ENCODE measurements at places on chromosomes 7 and 10.
A peak's percentile ranks its signal among the peaks of the same experiment; 100 is the strongest.

- no peak for DNase-seq
Measured at GRCh38 chr7:123601530-123601929, at the start of gene ASB15. Gene ASB15, plus strand, starts transcription at chr7:123601821. Its CDS starts 12,682 bp downstream, at chr7:123614503.

- no peak for DNase-seq
Measured at GRCh38 chr7:574661-575395, 55.2 kb upstream of the PDGFA start.

DNA sequence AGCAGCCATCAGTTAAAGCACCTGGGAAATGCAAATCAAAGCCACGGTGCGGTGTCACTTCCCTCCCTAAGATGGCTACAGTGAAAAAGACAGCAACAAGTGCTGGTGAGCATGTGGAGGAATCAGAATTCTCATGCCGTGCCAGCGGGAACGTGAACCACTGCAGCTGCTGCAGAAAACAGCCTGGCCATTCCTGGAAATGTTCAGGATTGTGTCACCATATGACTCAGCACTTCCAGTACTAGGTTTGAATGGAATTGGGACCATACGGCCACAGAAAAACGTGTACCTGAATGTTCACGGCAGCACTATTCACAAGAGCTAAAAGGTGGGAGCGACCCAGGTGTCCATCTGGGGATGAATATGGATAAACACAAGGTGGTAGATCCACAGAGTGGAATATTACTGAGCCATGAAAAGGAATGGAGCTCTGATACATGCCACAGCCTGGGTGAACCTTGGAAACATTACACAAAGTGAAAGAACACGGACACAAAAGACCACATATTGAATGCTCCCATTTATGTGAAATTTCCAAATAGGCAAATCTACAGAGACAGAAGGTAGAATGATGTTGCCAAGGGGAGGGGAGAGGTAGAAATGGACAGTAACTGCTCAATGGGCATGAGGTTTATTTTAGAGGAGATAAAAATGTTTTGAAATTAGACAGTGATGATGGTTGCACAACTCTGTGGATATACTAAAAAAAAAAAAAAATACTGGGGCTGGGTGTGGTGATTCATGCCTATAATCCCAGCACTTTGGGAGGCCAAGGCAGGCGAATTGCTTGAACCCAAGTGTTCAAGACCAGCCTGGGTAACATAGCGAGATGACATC, 61.6 kb downstream of the MICALL2 start:
- DNase-seq = no peak

DNA sequence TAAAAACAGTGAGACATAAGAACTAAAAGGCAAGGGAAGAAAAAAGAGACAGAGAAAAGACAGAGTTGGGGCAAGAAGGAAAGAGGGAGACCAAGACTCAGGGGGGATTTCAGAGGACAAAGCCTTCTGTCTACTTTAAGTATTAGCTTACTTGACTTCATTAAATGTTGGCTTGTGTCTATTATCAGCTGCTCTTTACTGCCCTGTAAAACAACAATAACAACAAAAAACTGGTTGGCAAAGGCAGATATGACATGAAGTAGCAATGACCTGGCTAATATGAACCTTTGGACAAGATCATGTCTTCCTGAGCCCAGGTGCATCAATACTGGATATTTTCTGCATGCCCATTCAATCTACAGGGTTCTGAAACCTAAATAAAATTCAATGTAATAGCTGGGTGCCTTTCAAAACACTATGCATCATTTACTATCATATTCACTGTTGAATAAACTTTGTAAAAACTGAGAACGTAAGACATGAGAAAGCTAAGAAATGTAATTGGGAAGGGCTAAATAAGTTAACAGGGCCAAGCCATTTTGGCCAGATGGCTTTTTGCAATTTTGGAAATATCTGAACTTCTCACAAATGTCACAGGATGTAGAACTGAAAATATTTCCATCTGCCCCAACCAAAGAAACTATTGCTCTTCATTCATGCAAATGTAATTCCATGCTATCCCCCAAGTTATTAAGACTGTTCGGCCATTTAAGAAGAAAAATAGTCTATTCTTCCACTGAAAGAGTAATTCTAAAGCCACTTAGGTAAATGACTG, 49.4 kb downstream of the LRRN3 start:
- no peak for DNase-seq

- DNase-seq = no peak
Measured at GRCh38 chr10:122350893-122351292, 23.6 kb upstream of the PLEKHA1 start.

DNA sequence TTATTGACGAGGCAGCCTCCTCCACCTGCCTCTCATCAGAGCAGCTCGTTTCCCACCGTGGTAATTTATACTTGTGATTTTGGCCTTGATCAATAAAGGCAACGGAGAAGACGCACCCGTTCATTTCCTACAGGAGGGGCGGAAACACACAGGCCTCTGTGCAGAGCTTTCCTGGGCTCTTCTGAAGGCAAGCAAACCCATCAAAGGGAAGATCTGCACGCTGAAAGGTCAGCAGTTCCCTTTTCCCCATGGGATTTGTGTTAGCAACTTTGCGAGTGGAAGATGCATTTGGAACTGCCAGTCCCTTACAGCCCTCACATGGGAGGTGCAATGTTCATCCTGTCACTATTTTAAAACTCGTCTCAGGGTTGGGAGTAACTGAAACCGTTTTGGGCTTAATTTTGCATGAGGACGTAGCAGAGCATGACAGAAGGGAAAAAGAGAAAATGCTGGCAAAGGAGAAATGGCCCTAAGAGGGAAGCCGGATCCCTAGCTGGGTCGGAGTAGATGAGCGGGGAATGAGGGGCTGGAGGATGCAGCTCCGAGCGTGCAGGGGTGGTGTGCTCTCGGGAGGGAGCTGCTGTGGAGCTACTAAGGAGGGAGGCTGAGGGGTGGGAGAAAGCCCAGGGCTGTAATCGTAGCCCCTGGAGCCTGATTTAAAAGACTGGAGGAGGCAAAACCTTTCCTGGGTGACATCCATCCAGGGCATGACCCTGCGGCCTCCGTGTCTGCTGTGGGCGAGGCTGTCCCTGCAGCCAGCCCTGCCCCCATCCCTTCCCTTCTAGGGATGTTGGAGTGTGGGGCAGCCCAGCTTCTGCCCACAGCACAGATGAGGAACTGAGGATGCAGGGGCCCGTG, 111.1 kb upstream of the FAM20C start:
- DNase-seq = no peak

DNA sequence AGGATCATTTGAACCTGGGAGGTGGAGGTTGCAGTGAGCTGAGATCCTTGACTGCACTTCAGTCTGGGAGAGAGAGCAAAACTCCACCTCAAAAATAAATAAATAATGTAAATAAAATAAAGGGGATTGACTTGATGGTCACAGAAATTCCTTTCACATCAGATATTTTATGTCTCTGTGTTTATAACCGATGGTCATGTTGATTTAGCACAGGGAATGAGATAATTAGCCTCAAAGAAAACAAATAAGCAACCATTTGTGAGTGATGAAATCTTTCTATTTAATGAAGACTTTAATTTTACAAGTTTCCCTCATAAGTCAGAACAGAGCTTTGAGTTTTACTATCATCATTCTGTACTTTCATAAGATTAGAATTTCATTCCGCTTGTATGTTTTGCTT, 64.8 kb upstream of the NUPR2 start:
- no peak for DNase-seq

DNA sequence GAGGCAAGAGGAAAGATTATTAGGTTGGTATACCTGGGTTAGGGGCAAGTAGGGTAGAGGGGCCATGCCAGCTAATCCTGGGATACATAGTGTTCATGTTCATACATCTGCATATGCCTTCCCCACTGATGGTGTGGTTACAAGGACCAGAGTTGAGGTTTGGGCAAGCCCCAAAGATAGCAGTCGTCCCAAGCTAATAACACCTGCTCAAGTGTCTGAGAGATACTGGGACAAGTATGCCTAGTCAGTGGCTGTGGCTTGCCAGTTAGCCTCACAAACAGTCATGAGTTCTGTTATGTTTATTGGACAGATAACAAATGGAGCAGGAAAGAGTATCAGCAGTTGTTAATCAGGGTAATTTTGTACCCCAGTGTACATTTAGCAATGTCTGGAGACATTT, 139.6 kb downstream of the ADAM22 start:
- no peak for DNase-seq

DNA sequence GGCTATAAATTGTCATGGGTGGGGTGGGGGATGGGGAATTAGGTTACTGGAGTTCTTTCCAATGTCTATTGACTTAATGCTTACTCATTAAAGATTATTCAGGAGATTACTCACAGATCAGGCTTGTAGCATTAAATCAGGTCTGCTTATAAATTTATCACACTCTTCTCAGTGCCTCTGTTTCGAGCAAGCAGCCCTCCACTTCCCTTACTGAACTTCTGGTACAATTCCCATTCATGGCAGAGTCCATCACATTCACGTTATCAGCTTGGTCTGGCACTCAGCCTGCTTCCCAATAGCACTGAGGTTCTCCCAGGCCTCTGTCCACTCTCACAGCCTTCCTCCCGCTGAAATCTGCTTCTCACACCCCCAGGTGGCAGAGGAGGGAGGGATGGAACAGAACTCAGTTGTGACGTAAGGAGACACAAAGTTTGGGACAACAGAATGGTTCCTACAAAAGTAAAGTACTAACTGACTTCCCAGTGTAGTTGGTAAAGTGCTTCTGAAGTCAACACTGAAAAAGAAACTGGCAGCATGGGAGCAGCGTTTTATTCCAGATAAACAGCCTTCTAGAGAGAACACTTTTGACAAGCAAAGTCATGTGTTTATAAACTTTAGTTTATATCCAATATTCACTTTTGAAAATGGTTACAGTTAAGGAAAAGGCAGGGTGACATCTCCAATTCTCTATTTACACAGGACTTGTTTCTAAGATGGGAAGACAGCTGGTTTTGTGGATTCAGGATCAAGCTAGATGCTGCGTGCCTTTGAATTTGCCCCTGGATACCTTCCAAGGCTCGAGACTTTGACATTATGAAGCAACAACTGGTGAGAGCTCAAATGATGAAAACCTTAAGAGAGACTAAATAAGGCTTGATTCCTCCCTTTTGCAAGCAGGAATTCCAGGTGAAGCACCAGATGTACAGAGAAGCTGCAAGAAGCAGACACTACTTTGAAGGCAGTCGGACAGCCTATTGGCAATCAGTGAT, 81.4 kb downstream of the ATXN7L1 start:
- DNase-seq = no peak

DNA sequence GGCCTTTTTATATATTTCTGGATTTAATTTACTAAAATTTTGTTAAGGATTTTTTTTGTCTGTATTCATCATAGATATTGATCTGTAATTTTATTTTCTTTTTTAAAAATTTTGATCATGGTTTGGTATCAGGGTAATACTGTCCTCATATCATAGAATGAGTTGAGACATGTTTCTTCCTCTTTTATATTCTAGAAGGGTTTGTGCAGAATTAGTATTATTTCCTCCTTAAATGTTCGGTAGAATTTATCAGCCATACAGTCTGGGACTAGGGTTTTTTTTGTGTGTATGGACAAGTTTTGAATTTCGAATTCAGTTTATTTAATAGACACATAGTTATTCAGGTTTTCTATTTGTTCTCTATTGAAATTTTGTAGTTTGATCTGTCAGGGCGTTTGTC, 54.0 kb downstream of the SHOC2 start:
- no peak for DNase-seq

DNA sequence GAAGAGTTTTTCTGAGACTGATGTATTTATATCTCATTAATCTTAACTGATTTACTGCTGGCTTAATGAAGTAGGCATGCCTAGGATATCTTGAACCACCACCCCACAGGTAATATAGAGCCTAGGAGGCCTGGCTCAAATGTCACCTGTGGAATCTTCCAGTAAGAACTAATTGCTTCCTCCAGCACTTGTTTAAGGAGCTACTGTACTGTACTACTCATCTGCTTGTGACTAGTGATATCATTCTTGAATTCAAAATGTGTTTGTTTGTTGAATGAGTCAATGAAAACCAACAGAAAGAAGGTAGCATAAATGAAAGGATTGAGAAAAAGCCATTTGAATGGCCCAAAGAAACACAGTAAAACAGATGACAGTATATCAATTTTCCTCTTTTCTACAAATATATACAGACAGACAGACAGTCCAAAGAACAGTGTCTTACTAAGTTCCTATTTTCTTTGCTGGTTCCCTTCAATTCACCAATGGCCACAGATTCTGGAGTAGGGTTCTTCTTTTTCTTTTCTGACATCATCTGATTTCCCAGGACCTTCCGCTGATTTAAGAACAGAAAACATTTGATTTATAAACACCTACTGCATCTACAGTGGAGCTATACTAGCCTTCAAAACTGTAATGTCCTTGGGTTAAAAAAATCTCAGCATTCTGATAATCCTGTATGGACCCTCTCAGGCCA, 43.7 kb upstream of the SLIT1 start:
- DNase-seq = no peak

DNA sequence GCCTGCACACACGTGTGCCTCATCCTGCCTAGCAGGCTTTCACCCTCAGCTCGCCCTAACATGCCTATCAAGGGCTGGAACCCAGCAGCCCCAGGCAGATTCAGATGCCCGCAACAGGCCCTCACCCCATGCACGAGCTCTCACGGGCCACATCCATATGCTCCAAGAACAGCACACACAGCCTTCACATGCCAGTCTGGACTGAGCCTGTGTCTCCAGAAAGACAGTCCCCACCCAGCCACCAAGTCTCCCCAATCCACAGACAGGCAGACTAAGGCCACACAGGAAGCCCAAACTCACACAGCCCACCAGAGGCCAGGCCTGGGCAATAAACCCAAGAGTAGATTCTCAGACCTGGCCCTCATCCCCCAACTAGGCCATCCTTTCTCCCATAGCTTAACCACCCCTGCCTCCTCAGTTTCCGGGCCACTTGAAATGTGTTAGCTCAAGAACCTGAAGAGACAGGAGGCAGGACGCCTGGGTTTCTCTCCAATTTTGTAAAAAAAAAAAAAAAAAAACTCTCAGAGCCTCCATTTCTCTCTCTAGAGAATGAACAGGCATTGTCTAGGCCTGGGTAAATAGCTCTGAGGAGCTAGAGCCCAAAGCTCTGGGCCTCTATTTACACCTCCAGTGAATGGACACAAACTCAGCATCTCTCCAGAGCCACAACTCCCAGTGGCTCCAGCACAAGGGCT, 6.8 kb downstream of the LDB1 start:
- DNase-seq = peak; percentile 52

DNA sequence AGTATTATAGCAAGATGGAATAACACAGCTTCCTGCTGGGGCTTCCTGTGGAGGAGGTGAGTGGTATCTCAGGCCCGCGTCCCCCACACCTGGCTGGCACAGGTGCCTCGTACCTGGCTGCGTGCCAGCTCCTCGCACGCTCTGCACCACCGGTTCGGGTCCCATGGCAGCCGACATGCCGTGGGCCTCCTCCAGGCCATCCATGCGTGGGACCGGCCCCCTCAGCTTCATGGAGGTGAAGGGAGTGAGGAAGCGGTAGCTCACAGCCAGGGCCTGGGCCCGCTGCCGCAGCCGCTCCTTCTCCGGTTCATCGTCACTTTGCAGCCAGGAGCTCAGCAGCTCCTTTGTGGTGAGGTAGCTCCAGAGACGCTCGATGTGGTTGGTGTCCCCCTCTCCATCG, 90.4 kb downstream of the ITIH5 start:
- DNase-seq = no peak

DNA sequence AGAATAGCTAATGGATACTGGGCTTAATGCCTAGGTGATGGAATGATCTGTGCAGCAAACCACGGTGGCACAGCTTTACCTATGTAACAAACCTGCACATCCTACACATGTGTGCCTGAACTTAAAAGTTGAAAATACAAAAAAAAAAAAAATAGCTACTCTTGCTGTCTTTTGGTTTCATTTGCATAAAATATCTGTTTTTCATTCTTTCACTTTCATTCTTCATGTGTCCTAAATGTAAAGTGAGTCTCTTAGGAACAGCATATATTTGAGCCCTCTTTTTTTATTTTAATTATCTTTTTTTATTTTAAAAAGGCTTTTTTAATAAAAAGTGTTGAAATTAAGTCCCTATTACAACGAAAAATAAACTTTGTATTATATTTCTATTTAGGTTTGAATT, 836.1 kb upstream of the KCND2 start:
- DNase-seq = no peak

Measured in hematopoietic multipotent progenitor cell treated with erythropoietin and hydrocortisone succinate and interleukin-3 and kit ligand, for 15 days (in vitro differentiated cells).